Stimulated activated CD4-positive, alpha-beta T cell treated with anti-CD3 and anti-CD28 coated beads, Interleukin-1b, Interleukin-23, amount 100 ng/mL, for 1 hour (primary cell): ENCODE measurements at places on chromosomes 7 and 10.

DNA sequence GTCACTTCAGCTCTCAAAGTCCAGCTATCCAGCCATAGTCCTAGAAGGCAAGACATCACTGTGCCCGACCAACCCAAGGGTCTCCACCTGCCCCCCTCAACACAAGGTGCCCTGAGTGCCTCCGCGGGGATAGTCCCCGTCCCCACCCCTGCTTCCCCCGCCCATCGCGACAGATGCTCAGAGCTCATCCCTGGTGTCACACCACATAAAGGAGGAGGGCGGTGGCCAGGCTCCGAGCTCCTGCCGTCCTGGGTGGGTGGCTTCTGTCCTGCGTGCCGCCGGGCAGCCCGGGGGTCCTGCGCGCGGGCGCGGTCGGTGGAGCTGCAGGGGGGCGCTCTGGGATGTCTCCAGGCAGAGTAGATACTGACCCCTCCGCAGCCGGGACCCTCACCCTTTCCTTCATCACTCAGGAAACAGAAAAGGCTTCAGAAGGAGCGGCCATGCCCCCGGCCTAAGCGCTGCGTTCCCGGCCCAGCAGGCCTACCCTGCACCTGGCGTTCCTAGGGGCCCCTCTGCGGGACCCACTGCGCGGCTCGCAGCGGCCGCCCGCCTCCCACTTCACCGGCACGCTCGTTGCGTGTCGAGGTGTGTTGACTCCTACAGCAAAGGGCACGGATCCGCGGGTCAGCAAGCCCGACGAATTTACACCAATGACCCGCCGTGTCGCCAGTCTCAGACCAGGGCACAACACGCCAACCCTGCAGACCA is 53.4 kb downstream of the ALOX5 start:
- DNase-seq, result no peak

- no peak for DNase-seq
These were observed 26.4 kb downstream of the SLC16A9 start for GRCh38 chr10:59682986-59683937.

- DNase-seq, result no peak
These were observed 26.2 kb upstream of the EXOC6 start for GRCh38 chr10:92822060-92822634.

- DNase-seq, result no peak
These were observed 256.9 kb downstream of the WDR11 start for GRCh38 chr10:121108051-121108450.

DNA sequence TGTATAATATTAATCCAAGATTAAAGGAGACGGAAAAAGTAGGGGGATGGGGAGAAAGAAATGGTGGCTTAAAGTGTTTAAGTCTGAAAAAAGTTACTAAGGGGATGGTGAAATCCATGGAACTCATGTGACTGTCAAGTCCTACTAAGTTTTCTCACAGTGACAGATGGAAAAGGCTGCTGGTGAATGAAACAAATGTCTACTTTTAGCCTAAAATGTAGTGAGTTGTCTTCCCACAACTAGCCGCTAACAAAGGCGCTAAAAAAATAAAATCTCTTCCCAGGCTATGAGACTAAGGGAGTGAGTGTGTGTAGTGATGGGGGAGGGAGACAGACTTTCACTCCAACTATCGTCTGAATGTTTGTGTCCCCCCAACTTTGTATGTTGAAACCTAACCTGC is 12.6 kb downstream of the VIM start:
- no peak for DNase-seq

DNA sequence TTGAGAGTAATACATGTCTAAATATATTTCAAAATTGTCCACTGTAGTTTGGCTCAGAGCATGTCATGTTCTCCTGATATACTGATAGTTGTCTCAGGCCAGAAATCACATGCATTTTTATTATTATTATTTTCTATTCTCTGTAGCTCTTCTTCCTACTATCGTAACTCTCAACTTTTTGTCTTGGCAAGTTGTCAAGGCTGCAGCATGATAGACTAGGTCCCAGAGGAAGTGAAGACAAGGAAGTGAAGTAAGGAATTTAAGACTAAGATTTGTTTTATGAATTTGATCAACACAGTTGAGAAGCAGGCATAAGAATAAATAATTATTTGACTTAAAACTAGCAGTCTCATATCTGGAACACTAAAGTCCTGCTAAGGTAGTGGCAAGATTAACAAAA is 369.5 kb downstream of the ABCA13 start:
- no peak for DNase-seq

- DNase-seq, result no peak
These were observed 12.0 kb upstream of the TM9SF3 start for GRCh38 chr10:96598846-96599245.
